NCI-H510A (cell line): ENCODE measurements at places on chromosomes 16 and 17.
A peak's percentile ranks its signal among the peaks of the same experiment; 100 is the strongest.

DNA sequence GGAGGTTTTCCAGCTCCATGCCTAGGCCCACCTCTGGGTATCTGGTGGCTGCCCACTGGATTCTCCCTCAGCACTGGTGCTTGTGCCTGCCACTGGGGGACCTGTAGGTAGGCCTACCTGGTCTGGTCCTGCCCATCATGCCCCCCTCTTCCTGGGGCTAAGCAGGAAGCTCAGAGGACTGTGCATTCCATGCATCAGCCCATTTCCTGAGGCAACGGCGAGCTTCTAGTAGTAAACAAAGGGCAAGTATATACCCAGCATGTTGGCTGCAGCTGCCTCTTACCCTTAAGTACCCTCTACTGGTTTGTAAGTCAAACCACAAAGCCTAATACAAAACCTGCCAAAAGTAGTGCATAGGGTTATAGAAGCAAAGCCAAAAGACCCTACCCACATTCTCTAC, 37.5 kb downstream of the SDR42E1 start:
- peak; percentile 40 for DNase-seq

DNA sequence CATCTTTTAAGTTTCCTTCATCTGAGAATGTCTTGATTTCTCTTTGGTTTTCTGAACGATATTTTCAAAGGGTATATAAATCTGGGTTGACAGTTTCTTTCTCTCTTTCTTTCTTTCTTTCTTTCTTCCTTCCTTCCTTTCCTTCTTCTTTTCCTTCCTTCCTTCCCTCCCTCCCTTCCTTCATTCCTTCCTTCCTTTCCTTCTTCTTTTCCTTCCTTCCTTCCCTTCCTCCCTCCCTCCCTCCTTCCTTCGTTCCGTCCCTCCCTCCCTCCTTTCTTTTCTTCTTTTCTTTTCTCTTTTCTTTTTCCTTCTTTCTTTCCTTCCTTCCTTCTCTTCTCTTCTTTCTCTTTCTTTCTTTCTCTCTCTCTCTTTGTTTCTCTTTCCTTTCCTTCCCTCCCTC, 7.6 kb upstream of the KRT39 start:
- no peak for DNase-seq

DNA sequence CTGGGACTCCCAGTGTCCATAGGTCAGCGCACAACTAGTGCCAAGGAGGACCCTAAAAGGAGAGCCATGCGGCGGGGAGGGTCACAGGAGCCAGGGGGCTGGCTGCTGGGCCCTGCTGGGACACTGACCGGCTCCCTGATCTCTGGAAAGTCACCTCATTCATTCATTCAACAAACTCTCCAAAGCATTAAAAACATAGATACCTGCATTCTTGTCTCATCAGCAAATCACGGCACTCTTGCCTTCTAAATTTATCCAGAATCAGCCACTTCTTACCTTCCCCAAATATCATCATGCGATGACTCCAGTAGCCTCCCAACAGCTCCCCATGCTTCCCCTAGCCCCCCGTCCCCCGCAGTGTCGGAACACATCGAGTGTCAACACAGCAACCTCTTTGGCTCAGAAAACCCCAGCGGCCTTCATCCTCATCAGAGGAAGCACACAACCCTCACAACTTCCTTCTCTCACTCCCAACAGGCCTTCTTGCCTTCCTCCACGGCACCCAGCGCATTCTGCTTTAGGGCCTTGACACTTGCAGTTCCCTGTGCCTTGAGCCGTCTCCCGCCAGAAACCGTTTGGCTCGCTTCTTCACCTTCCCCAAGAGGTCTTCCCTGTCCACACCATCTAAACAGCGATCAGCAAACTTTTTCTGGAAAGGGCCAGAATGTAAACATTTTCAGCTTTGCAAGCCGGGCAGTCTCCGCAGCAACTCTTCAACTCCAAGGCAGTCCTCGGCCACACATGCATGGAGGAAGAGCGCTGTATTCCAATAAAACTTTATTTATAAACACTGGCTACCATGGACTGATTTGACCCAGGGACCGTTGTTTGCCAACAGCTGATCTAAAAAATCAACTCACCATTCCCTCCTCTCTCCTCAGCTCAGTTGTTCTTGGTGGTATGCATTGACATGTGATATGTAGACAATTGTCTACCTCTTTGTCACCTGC, 119.5 kb upstream of the TNRC6C start:
- DNase-seq: no peak

DNA sequence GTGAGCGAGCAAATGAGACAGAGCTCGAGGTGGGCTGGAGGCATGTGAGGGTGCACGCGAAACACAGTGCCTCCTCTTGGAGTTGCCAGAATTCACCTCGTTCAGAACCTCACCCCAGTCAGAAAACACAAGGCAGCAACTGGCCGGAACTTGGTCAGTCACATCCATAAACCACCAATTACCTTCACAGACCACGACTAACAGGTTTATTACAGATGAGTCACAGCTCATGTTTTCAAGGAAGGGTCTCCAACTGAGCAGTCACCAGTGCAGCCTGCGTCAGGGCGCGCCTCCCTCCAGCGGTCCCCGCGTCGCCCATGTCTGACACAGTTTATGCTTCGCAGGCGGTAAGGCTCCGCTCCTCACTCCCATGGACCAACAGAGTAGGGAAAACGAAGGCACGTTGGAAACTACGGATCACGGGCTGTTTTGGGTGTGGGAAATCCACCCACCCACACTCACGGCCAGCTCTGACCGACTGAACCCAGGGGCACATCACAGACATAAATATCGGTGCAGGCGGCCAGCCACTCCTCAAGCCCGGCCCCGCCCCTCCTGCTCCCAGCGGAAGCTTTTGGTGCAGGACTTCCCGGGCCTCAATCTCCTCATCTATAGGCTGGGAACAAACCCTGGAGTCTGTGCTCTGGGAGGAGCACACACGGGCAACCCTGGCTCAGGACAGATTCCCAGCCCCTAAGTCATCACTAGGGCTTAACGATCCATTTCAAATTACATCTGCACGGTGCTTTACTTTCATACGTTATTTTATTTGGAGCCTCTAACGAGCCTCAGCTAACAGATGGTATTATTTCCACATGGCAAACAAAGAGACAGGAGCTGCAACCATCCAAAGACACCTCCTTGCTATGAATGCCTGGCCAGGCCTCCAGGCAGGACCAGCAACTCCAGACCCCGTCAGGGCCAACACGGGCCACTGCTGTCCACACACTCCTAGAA, 126.3 kb downstream of the ZNF778 start:
- DNase-seq: no peak

- DNase-seq: no peak
These were observed at the start of gene KRTAP1-5 for GRCh38 chr17:41026715-41027471. Gene KRTAP1-5, minus strand, starts transcription at chr17:41027208. Its CDS starts 53 bp downstream, at chr17:41027155.

- no peak for DNase-seq
These were observed 13.3 kb upstream of the OR1F1 start for GRCh38 chr16:3174618-3175148.

DNA sequence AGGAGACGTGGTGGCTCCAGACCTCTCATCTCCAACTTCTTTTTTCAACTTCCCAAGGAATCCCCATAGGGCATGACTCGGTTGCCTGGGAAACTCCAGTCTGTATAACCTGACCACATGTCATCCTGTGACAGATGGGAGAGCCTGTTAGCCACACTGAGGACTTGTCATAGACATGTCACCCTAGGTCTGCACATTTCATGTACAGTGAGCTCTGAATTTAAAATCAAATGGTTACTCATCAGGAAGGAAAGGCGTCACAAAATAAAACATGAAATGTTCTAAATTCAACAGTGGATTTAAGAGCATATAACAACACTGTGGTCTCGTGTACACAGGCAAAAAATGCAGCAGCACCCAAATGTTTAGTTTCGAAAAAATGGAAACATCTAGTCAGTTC, 22.2 kb upstream of the ADAMTS18 start:
- no peak for DNase-seq

GRCh38 chr17:60560860-60561257, 34.8 kb upstream of the APPBP2 start:
- DNase-seq: no peak

- DNase-seq: no peak
These were observed 126.0 kb downstream of the TANGO6 start for GRCh38 chr16:68969338-68969737.

DNA sequence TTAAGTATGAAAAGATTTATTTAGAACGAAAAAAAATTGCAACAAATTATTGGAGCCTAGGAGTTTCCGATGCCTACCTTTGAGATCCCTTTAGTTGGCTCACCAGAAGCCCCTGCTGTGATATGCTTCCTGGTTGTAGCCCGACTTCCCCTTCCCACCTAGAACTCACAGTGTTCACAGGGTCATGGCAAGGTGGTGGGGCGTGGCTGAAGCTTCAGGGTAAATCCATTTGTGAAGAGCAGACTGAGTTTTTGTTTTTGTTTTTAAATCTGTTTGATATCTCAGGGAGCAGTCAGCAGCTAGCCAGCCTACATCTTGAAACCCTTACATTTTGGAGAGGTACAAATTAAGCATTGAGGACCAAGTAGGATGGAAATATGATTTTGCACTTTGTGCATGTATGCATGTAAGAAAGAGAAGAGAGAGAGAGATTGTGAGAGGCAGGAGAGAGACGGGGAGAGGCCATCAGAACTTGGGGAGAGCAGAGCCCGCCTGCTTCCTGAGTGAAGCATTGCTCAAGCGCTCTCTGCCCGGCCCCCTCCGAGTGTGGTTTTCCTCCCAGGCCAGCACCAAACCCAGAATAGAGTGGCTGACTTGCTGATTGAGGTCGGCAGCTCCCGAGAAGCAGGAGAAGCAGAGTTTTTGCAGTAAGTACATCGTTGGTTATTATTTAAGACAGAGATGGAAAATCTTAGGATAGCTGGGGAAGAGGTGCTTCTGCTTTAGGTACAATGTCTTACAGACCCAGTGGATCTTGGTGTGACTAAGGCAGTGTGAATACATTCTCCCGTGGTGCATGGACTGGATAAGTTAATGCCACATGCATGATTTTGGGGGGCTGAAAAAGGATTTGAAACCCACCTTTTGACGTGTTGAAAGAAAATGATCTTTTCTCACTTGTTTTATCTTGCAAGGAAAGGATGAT, 64.2 kb downstream of the SPECC1 start:
- DNase-seq: no peak

GRCh38 chr16:7408700-7409365, 76.2 kb downstream of the RBFOX1 start:
- DNase-seq: no peak

DNA sequence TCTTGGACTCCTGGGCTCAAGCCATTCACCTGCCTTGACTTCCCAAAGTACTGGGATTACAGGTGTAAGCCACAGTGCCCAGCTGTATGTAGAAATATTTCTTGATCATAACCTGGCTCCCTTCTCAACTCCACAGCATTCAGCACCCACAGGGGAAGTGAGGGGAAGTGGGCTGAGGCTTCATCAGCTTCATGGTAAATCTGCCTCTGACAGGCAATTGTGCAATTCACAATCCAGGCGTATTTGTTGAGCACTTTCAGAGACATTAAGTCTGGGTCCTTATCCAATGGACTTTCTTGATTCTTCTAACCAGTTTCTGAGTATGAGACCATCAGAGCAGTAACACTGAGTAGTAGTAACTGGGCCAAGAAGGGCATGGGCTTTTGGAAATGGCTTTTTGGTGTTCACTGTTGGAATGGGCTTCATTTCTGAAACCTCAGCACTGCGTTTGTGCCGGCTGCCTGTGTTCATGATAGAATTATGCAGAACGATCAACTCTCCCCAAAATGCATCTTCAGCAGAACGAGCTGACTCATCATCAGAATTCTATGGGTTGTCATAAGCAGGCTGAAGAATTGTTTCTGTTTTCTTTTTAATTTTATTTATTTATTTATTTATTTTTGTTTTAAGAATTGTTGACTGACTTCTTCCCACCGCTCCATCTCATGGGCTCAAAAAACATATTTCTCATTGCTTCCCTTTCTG, 28.9 kb downstream of the FAM20A start:
- no peak for DNase-seq
